ENCODE measurements at places on chromosomes 6 and 20. TPM values are rescaled to one million over a fixed set of nuclear protein-coding genes. Genes with fewer than 3 reads are reported as not detected.

Gene MEI4
- polyA plus RNA-seq: 1.6 TPM

Gene AK9
- 12.8 TPM for polyA plus RNA-seq

Gene ZNF217
- 35.5 TPM for polyA plus RNA-seq

Gene RING1
- polyA plus RNA-seq: 70.6 TPM
